ENCODE measurements at places on chromosomes 2 and 18. TPM values are rescaled to one million over a fixed set of nuclear protein-coding genes. Genes with fewer than 3 reads are reported as not detected.

HDAC4 gene
- 18.7 TPM for total RNA-seq

C2orf78 gene
- total RNA-seq = not detected

DNA sequence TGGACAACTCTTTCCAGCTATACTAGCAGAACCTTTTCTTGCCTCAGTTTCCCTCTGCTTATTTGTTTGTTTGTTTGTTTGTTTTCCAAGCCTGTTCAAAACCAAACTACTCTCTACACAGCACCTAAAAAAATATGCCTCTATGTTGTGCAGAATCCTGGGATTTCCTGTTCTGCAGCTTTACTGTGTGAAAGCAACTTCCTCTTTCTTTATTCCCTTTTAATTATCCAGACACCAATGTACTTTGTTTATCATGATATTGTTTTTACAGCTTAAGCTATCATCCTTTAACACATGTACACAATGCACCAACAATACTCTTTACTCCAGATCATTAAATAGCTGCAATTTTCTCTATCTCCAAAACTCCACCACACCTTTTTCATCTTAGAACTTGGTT, 259.5 kb downstream of the EPHA4 start:
- no peaks in the 10 kb centered on the region for H3K27me3 ChIP-seq
- H3K4me1 ChIP-seq = no peaks in the 10 kb centered on the region
- H3K36me3 ChIP-seq = no peaks in the 10 kb centered on the region
- H3K27ac ChIP-seq = no peak overlapping the region

- H3K27ac ChIP-seq = peak overlapping the region; percentile 24
- H3K36me3 ChIP-seq = no peaks in the 10 kb centered on the region
- H3K4me1 ChIP-seq = no peaks in the 10 kb centered on the region
- DNase-seq = no peak
Observed at GRCh38 chr2:220077488-220077887, 450.1 kb downstream of the SLC4A3 start.

MERTK gene
- 6.5 TPM for total RNA-seq

- H3K4me1 ChIP-seq = no peaks in the 10 kb centered on the region
- no peak overlapping the region for H3K27ac ChIP-seq
- H3K36me3 ChIP-seq = no peaks in the 10 kb centered on the region
Observed at GRCh38 chr2:145593991-145594614, 1074.2 kb upstream of the ZEB2 start.

FBXO41 gene
- 2.4 TPM for total RNA-seq

CPO gene
- not detected for total RNA-seq

SAG gene
- not detected for total RNA-seq

- H3K4me1 ChIP-seq = peaks cover 24% of the 10 kb centered on the region
- H3K4me3 ChIP-seq = no peak overlapping the region
- peak overlapping the region; percentile 96 for H3K27ac ChIP-seq
- no peak for DNase-seq
Observed at GRCh38 chr2:219426068-219426443, 7.9 kb downstream of the DES start.

HJURP gene
- 8.4 TPM for total RNA-seq

DNA sequence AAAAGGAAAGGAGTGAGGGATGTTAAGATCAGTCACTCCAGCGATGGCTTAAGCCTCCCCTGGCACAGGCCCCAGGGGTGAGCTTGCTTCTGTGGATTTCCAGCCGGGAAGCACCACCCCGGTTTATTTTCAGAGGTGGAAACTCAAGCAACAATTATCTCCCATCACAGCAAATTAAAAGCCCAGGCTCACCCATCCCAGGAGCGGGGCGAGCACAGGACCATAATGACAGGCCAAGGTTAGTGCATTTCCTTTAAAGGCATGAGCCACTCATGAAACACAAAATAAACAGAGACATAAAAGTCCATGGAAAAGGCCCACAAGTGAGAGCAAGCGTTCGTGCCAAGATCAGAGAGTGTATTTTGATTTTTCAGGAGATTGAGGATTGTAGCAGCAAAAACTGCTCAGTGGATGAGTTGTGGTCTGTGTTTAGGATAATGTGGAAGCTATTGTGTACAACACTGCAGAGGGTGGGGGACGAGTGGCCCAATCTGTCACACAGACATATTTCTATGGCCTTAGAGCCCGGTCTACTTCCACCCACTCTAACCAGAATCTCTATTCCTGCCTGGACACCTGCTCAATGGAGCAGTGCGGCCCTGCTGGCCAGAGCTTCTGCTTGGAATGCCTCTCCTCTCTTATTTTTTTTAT, 111.4 kb upstream of the CDC42EP3 start:
- no peak for DNase-seq
- no peaks in the 10 kb centered on the region for H3K4me1 ChIP-seq
- no peak overlapping the region for H3K27ac ChIP-seq
- H3K4me3 ChIP-seq = no peak overlapping the region
- no peaks in the 10 kb centered on the region for H3K27me3 ChIP-seq

DNA sequence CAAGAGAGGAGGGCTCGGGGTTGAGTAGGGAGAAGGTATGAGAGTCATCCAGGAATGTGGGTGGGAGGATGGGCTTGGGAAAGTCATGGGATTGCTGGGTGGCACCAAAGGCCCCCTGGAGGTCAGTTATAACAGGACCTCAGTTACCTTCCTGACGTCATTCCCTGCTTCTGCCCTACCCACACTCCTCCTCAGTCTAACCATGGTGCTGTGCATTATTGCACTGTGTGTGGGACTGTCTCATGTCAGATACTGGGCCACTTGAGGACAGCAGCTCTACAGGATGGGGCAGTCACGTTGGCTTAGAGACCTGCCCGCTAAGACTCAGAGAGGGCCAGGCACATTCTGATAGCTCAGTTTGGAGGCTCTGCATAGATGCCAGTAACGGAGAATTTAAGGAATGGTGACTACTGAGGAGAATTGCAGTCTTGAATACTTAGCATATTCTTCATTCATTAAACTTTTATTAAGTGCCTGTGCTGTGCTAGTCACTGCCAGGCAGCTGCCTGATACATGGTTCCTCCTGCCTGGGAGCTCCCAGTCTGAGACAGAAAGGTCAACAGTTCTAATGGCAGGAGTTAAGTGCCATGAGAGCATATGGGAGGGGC, 90.5 kb downstream of the LAMA3 start:
- no peaks in the 10 kb centered on the region for H3K27me3 ChIP-seq
- no peak overlapping the region for H3K27ac ChIP-seq
- no peaks in the 10 kb centered on the region for H3K4me1 ChIP-seq
- no peak for DNase-seq
- H3K4me3 ChIP-seq = no peak overlapping the region

DNA sequence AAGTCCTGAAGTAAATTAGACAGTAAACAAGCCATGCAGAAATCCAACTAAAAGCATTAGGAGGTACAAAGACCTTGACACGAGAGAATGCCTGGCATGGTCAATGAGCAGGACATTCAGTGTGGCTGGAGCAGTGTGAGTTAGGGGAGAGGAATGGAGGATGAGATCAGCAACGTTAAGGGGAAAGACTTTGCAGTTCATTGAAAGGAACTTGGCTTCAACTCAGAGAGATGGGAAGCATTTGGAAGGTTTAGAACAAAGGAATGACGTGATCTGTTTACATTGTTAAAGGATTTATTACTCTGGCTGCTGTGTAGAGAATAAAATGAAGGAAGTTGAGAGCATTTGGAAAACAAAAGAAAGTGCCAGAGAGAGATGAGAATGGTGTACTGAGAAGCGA, 621.3 kb downstream of the XIRP2 start:
- H3K4me3 ChIP-seq = no peak overlapping the region
- H3K36me3 ChIP-seq = no peaks in the 10 kb centered on the region
- H3K27me3 ChIP-seq = no peaks in the 10 kb centered on the region
- H3K4me1 ChIP-seq = no peaks in the 10 kb centered on the region

DNA sequence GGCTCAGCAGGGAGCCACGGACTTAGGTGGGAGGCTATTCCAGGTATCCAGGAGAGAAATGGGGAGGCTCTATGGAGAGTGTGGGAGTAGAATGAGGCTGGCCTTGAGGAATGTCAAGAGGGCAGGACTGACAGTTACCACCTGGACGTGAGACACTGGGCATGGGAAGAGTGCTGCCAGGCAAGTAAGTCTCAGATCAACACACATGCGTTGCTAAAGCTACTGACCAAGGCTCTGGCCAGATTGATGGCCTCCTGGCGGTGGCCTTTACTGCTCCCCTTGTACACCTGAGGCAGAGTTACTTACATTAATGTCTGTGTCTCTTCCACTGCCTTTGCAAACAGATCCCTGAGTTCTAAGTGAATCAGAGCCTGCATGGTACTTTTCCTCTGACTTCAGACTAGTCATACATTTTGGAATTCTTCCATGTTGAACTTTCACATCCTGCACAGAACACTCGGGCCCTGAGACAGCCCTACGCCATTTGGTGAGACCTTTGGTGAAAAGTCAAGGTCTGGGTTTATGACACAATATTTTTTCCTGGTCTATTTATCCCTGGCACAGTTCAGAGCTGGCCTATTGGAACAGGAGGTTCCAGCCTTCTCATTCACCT, 398.8 kb upstream of the TRIB2 start:
- H3K27me3 ChIP-seq = no peaks in the 10 kb centered on the region
- H3K4me3 ChIP-seq = no peak overlapping the region
- H3K36me3 ChIP-seq = no peaks in the 10 kb centered on the region
- DNase-seq = no peak
- H3K4me1 ChIP-seq = no peaks in the 10 kb centered on the region

DNA sequence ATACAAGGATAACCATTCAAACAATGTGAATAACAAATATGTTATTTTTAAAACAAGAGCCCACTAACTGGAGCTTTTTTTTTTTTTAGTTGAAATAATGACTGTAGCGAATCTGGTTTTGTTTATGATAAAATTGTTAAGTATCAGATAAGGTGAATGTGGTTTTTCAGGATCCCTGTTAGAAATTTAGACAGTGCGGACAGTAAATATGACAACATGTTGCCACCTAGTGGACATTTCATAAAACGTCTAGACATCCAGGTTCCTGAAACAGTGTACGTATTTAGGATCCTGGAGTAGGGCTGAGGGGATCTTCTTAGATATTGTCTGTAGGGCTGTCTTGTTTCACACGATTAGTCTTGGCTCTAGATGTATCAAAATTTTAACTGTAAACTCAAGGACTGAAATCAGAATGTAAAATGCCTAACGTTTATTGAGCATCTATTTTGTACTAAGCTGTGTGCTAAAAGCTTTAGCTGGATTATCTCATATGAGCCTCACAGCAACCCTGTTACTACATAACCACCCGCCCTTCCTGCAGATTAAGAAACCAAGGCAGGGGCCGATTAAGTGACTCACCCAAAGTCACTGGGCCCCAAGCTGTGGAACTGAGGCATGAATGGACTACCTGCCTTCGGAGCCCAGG, 23.9 kb upstream of the CCDC68 start:
- no peaks in the 10 kb centered on the region for H3K4me1 ChIP-seq
- H3K36me3 ChIP-seq = no peaks in the 10 kb centered on the region
- no peak for DNase-seq
- H3K27ac ChIP-seq = no peak overlapping the region
- no peaks in the 10 kb centered on the region for H3K27me3 ChIP-seq

CFC1 gene
- total RNA-seq = not detected

DNA sequence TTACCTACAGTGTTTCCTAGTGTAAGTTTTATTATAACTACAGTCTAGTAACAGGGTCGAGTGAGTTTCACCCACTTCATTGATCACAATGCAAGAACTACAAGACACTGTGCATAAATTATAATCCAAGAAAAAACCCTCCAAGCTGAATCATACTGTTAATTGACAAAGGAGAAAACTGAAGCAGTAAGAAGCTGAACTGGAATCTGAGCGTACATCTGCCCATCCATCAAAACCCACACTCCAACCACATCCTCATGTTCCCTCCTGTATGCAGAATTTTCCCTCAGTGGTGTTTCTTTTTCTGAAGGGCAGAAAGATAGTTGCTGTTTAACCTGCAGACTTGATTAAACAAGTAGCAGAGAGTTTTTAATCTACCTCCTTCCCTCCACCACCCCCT, 49.5 kb upstream of the KIDINS220 start:
- no peak overlapping the region for H3K27ac ChIP-seq
- DNase-seq = no peak
- no peaks in the 10 kb centered on the region for H3K27me3 ChIP-seq
- no peak overlapping the region for H3K4me3 ChIP-seq
- no peaks in the 10 kb centered on the region for H3K4me1 ChIP-seq
- no peaks in the 10 kb centered on the region for H3K36me3 ChIP-seq

DNA sequence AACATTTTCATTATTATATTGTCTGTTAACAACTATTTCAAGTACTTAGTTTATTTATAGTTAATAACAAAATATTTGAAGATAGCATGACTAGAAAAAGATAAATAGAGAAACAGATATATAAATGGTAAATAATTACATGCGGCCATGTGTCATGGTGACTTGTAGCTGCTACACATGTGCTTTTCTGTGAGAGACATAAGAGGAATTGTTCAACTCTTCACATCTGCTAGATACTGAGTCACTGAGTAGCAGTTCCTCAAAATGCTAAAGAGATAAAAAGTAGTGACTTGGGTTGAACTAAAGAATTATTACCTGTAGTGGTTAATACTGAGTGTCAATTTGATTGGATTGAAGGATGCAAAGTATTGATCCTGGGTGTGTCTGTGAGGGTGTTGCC, 37.5 kb upstream of the SCN9A start:
- DNase-seq = no peak
- no peaks in the 10 kb centered on the region for H3K4me1 ChIP-seq

DNA sequence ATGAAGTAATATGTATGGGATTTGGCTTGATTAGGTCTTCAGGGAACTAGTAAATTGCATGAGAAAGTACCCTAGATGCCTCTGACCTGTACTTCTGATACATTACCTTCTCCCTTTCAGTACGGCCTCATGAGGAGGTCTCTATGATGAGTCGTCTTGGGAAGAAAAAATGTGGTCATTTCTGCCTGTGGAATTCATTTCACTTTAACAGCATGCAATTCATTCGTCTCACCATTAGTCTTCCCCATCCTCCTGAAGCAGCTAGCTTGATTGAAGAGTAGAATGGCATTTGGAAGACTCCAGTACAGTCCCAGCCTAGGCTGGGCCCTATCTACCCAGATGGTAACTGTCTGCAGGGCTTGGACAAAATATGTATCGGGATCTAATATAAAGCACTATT, 52.2 kb downstream of the TMX3 start:
- no peak overlapping the region for H3K27ac ChIP-seq
- no peaks in the 10 kb centered on the region for H3K4me1 ChIP-seq
- no peaks in the 10 kb centered on the region for H3K27me3 ChIP-seq

GRCh38 chr2:105570757-105571156, 171.9 kb upstream of the FHL2 start:
- H3K27me3 ChIP-seq = no peaks in the 10 kb centered on the region
- no peaks in the 10 kb centered on the region for H3K36me3 ChIP-seq
- DNase-seq = no peak
- H3K4me3 ChIP-seq = no peak overlapping the region
- no peak overlapping the region for H3K27ac ChIP-seq

DNA sequence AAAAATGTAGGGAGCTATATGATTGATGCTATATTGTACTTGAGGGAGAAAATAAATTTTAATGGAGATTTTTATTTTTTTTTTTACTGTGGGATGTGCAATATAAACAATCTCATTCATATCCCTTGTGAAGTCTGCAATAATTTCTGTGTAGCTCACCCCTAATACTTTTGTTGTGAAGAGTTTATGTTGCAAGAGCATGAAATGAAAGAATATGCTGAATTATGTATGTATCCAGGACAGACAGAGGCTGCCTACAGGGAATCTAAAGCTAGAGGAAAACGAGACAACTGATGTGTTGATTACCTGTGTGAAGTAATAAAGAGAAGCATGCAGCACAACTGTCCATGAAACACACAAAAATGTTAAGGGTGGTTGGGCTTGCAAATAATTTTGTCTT, 643.3 kb downstream of the DCDC2C start:
- no peak overlapping the region for H3K4me3 ChIP-seq
- DNase-seq = no peak
- no peaks in the 10 kb centered on the region for H3K27me3 ChIP-seq

NYAP2 gene
- total RNA-seq = not detected

- no peaks in the 10 kb centered on the region for H3K4me1 ChIP-seq
- no peaks in the 10 kb centered on the region for H3K36me3 ChIP-seq
- H3K4me3 ChIP-seq = peak within 1 kb of the TSS; percentile 44
- H3K27ac ChIP-seq = no peak within 1 kb of the TSS
- peaks cover 11% of the 10 kb centered on the region for H3K27me3 ChIP-seq
Observed at GRCh38 chr2:185738679-185739472, at the start of gene FSIP2. Gene FSIP2 (plus strand): TSS chr2:185738804. CDS start chr2:185738895, 91 bp downstream.

Data from heart left ventricle (tissue), 16 donors.